ENCODE measurements at places on chromosomes 16 and 17. TPM values are rescaled to one million over a fixed set of nuclear protein-coding genes. Genes with fewer than 3 reads are reported as not detected.

DNA sequence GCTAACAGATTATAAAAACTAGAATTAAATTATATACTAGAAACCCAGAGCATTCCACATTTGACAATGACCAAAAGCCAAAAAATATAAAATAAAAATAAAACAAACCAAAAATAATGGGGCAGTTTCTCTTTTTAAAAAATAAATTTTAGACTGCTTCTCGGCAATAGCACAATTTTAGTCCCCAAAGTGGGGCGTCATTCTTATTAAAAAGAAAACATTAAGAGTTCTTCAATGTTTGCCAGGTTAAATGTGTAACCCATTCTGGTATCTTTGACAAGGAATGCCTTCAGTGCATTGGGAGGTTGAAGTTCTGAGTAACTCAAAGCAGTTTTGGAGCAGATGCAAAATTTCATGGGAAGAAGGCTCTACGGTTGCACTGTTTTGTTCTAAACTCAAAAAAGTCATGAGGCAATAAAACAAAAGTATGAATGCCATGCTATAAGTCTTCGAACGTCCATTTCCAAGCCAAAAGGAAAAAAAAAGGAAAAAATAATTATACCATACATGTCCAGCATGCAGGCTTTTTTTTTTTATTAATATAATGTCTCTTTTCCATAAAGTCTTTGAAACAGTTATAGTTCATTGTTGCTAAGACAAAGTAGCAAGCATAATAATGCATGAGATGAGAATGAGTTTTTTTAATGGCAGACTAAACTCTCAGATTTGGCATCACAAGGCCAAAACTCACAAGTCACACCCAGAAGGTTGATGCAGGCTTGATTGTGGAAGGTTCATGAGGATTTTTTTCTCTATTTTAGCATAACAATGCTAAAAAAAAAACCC lies 3.1 kb downstream of the MAF start:
- DNase-seq = no peak

Gene PERCC1
- 0.35 TPM for polyA plus RNA-seq

DNA sequence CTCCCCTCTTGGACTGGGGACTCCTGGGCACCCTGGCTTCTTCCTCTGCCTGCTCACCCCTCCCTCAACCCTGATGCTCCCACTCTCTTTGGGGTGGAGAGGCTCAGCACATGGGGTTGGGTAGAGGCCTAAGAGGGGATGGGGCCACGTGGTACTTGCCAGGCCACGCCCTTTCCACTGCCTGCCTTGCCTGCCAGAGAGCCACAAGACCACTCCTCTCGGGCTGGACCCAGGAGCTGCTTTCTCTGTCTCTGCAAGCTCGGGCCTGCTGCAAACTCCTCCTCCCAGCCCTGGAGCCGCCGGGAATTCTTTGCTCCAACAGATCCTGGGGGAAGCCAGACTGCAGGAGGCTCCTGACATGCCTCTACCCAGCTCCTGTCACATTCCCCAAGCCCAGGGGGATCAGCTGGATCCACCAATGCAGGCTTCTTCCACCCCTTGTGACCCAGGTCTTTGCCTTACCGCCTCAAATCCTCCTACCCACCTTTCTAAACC lies 11.8 kb downstream of the DLX4 start:
- no peak for DNase-seq

DNA sequence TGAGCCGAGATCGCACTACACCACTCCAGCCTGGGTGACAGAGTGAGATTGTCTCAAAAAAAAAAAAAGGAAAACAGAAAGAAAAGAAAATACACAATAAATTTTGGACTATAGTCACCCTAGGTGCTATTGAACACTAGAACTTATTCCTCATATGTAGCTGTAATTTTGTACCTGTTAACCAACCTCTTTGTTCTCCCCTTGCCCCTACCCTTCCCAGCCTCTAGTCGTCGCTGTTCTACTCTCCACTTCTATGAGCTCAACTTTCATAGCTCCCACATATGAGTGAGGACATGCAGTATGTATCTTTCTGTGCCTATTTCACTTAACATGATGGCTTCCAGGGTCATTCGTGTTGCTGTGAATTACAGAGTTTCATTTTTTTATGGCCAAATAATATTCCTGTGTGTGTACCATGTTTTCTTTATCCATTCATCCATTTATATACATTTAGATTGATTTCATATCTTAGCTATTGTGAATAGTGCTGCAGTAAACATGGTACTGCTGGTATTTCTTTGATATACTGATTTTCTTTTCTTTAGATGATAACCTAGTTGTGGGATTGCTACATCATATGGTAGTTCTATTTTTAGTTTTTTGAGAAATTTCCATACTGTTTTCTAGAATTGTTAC lies 28.3 kb downstream of the VPS35L start:
- DNase-seq = no peak

GRCh38 chr17:77454242-77455095 lies 313.7 kb downstream of the SEC14L1 start:
- DNase-seq = no peak

Gene TNFAIP1
- polyA plus RNA-seq = 56.0 TPM

- DNase-seq = no peak
These were observed 78.0 kb downstream of the GNAO1 start for GRCh38 chr16:56269281-56269680.

DNA sequence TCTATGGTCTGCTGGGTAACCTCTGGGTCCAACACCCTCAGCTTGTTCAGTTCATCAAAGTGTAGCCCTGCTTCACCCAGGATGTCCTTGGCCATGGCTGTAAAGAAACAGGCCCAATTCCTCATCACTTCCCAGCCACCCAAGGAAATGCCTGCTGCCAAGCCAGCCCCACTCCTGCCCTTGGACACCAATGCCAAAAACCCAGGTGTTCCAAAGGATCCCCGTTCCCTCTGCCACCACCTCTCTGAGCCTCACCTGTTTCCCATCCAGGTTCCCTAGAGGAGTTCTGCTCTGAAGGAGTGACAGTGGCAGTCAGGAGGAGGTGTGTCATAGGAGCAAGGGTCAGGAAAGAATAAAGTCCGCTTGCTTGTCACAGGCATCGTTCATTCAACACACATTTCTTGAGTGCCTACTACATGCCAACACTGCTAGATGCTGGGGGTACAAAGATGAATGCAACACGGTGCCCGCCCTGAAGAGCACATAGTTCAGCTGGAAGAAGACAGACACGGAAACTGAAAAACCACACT lies 3.3 kb downstream of the IFT20 start:
- no peak for DNase-seq

Gene PMM2
- polyA plus RNA-seq = 8.5 TPM

GRCh38 chr16:13435873-13436474 lies 484.0 kb upstream of the ERCC4 start:
- no peak for DNase-seq

- no peak for DNase-seq
These were observed 12.7 kb downstream of the MYO18A start for GRCh38 chr17:29167393-29168078.

- no peak for DNase-seq
These were observed 2.5 kb upstream of the CLTC start for GRCh38 chr17:59617156-59617732.

DNA sequence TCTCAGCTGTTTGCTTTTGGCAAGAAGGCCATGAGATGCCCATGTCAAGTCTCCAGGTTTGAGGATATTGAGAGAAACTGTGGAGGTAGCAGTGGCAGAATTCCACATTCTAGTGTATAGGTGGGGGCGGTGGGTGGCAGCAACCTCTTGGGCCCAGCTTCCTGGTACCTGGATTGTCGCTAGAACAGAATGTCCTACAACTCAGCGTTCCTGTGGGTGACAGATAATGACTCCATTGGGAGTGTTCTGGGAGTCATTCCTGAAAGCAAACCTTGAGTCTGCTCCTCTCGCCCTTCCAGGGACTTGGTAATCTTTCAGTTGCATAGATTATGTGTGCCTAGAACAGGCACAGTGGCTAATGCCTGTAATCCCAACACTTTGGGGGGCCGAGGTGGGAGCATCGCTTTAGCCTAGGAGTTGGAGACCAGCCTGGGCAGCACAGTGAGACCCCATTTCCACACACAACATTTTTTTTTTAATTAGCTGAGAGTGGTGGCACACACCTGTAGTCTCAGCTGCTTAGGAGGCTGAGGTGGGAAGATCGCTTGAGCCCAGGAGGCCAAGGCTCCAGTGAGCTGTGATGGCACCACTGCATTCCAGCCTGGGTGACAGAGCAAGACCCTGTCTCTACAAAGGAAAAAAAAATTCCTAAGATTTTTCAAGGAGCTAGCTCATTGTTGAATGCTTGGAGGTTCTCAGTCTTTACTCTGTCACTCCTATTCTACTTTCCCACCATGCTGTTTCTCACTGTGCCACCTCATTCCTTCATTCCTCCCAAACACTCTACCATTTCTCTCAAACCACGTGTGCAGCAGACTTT lies 37.9 kb upstream of the METTL16 start:
- DNase-seq = no peak

Gene TIMP2
- polyA plus RNA-seq = 416 TPM

Gene TRIM65
- polyA plus RNA-seq = 24.8 TPM

DNA sequence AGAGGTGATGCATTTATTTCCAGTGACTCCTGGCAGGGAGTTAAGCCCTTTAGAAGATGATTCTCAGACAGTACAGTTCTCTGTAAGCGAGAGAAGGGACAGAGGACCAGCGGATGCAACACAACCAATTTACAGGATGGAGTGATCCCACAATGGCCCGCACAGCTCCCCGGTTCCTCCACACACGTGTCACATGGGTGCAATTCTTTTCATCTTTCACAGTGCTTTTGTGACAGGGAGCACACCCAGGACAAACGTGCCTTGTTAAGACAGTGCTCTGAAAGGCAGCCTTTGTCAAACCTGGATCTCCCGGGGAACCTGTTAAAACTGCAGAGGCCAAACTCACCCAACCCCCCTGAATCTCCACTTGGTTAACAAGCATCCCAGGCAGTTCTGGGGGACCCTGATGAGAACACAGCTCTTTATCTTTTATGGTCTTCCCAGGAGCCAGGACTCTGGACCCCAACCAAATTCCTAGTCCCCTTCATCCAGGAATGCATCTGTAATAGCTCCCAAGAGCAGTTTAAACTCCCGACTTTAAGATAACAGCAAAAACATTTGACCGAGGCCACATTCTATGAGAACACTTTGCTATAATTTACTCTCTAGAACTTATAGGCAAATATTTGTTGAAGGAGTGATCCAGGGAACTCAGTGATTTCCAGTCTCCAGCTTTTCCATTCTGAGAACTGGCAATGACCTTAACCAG lies 134.9 kb upstream of the CDH5 start:
- DNase-seq = no peak

Gene SLC6A2
- polyA plus RNA-seq = 0.14 TPM

DNA sequence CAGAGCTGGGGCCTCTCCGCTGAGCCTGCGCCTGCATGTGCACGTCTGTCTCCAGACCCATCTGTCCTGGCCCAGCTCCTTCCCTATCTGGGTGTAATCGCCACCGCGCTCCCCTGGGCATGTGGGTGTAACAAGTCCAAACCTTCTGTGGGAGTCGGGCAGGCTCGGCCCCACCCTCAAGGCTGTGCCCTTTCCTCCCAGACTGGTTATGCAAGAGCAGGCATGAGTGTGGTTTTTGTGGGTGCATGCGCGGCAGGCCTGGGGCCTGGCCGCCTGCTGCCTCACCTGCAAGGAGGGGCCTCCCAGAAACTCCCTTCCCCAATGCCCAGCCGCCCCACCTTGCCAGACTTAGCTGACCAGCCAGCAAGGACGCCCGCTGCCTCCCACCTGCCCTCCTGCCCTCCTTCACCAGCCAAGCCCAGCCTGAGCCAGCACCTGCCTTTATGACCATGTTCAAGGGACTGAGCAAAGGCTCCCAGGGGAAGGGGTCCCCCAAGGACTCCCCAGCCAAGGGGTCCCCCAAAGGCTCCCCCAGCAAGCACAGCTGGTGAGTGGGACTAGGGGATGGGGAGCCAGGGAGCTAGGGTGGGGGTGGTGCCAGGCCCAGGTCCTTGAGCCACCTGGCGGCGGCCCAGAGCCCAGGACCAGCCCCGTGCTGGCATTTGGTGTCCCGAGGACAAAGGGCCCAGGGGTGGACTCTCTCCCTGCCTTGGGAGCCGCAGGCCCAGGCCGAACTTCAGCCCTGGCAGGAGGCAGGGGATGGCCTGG lies at the start of gene EVPLL:
Gene EVPLL, plus strand, starts transcription at position 342 of the 768 bp plus-strand sequence. CDS start 3,160 bp downstream, outside the sequence.
- DNase-seq = no peak

Gene METTL2A
- polyA plus RNA-seq = 36.0 TPM

GRCh38 chr16:3564130-3564888 lies 12.9 kb downstream of the NLRC3 start:
- DNase-seq = no peak

GRCh38 chr17:38706505-38707216 lies 1.6 kb downstream of the MLLT6 start:
- no peak for DNase-seq

- DNase-seq = no peak
These were observed 42.2 kb downstream of the CCDC57 start for GRCh38 chr17:82170412-82170961.

- DNase-seq = no peak
These were observed 38.9 kb upstream of the ATP2A3 start for GRCh38 chr17:4003131-4003500.

GRCh38 chr16:83400234-83400633 lies 407.5 kb upstream of the HSBP1 start:
- no peak for DNase-seq

GRCh38 chr17:78517421-78517820 lies 59.8 kb downstream of the DNAH17 start:
- DNase-seq = no peak

Gene BCL7C
- 48.2 TPM for polyA plus RNA-seq

Gene ASIC2
- 36.7 TPM for polyA plus RNA-seq

Gene BCL6B
- 8.5 TPM for polyA plus RNA-seq

Gene QRICH2
- 14.6 TPM for polyA plus RNA-seq

Gene CDT1
- polyA plus RNA-seq = 11.3 TPM

DNA sequence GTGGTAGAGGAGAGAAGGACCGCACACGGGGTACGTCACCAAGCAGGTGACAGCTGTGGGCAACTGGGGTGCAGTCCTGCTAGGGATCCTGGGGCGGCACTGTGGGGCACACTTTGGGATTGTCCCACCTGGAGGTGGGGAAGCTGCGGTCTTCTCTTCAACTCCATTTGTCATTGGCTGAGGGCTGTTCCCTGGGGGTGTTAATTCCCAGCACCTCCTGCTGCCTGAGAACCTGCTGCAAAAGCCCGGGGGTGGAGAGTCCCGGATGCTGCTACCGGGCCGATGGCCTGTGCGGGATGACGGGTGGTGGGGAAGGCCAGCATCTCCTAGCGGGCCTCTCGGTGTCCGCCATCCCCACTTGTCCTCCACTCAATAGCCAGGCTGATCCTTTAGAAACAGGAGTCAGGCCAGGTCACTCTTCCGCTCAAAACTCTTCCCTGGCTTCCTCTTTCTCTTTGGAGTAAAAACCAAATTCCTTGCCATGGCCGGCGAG lies 100.2 kb downstream of the CYLD start:
- DNase-seq = no peak

Gene INCA1
- polyA plus RNA-seq = 7.9 TPM

Data from spinal cord (tissue), 10 donors.